ENCODE measurements at places on chromosomes 5 and 9.

DNA sequence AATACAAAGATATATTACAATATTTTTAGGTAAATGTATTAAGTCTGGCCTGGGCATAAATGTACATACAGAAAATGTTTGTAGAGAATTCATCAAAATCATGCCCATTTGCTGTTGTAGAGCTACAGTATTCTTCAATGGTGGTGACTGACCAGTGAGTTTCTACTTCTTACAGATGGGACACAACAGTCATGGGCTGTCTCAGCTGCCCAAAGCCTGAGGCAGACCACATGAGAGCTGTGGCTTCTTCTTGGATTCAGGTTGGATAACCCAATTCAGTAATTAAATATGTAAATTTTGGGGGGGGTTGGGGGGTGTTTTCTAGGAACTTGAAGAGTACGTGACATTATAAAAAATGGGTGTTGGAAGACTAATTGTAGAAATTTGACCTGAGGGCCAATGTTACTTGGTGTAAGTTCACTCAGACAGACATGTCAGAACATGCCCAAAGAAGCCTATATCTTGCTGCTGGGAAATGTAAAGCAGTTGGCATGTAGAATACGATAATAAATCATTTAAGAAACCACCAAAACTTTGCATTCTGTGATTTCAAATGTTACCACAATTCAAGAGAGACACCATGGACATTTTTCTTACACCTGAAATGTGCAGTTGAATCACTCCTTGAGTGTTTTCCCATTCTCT, 17.9 kb downstream of the STARD4 start:
- DNase-seq: no peak

DNA sequence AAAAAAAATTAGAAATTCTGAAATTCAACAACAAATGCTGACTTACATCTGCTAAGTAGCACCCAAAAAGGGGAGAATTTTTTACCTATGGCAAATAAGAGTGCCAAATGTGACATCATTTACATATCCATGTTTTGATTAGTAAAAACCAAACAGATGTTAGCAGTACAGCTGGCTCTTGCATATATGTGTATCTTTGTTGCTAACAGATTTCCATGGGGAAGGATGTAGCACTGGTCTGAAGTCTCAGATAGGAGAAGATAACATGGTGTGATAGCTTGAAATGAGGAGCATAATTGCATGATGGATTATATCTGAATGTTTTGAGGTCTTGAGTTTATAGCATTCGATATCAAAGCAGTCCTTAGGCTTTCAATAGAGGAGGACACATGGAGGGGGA, 17.5 kb downstream of the PIK3R1 start:
- DNase-seq: no peak

DNA sequence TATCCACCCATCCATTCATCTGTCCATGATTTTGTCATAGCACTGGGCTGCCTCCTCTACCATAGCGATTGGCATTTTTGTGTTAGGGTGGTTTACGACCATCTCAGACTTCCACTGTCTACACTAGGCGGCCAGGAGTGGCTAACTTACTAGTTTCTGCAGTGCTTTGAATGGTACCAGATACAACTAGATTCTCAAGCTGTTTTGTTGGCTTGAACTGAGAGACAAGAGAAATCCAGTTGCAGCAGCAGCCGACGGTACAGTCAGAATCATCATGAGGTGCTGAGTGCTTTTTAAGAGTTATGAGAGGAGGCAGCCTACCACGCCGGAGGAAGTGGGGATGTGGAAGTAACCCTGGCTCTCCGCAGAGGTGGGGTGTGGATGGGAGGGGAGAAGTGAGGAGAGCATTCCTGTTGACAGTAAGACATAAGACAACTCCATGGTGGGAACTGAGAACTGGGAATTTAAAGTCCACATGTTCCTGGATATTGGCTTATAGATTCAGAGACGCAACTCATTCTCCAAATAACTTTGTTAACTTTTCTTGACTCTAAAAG, 27.9 kb downstream of the COL5A1 start:
- no peak for DNase-seq

GRCh38 chr9:14400658-14400995, 86.7 kb upstream of the NFIB start:
- no peak for DNase-seq

DNA sequence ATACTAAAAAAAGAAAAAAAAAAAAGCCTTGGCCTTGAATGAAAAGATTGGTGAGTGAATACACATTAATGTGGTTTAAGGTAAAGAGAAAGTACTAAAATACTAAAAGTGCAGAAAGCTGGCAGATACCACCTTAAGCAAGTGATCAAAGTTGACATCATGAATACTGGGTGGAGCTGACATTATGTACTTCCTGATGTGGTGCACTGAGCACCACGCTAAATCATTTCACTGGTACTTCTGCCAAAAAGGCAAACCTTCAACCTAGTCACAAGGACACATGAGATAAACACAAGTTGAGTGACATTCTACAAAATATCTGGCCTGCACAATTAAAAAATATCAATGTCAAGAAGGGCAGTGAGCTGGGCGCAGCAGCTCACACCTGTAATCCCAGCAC, 33.8 kb upstream of the PANK3 start:
- DNase-seq: no peak
